ENCODE measurements at places on chromosomes 5 and 9.

DNA sequence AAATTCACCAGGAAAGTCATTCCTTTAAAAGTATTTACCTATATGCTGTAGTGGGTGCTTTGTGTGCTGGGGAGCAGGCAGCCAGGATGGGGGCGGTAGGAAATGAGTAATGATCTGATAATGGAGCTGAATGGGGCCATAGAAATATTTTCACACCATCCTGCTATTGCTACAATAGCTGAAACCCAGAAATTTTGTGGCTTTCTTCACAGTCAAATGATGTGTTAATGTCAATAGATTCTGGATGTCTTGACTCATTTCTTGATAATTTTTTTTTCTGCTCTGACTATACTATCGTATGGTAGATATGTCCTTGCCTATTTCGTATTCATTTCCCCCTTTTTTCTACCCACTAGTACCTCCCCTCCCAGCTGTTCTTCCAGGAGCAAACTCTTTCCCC is 59.5 kb downstream of the RORB start:
- no peak for DNase-seq

DNA sequence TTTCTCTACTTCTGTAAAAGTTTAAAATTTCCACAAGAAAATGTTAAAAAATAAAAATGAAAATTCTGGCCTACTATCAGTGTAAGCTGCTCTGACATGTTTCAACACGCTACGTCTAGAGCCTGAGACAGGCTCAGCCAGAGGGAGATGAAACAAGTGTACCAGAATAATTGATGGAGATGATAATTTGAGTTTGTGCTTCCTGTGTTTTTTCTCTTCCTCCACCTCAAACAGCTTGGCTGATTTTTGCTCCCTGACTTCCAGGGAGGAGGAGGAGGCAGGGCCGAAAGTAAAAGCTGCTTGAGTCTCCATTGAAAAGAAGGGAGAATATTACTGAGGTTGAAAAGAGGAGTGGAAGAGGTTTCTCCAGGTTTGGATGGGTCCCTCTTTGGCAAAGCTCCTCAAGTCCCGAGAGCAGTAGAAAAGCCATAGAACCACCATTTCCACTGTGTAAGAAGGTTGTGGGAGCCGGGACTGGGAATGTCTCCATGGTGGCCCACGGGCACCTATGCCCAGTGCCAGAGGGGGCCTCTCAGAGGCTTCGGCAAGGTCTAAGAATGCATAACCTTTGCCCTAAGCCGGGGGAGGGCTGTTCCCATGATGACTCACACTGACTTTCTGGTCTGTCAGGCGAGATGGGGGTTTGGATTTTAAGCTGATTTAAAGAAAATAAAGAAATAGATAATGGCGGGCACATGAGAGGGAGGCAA is 95.1 kb downstream of the HRH2 start:
- no peak for DNase-seq

DNA sequence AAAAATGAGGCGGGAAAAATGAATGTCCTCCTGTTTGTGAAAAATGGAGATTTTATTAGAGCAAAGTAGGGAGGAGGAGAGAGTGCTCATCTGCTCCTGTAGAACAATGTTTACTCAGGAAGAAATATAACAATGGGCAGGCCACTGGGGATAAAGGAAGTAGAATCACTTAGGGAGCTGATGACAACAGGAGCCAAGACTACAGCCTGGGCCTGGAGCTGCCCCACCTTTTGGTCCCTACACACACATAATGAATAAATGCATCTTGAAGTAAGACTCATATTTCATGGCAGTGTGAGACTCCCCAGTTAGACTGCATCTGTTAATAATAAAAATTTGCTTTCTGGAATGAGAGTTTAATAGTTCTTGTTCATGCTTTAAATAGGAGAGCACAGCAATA is 1939.8 kb downstream of the EFNA5 start:
- no peak for DNase-seq

DNA sequence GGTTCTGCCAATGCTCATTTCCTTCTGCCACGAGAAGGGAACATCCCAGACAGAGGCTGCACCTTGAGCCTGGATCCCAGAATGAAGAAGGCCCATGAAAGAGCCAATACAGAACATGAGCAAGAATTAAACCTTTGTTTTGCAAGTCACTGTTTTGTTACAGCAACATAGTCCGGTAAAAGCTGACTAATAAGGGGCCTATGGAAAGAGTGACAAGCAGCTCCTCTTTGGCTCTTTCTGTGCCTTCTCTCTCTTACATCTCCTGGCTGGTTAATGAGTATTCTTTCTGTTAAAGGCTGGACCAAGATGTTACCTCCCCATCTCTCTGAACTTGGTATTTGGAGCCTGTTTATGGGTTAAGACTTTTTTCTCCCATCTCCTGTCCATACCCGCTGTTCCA is 10.8 kb downstream of the GFRA3 start:
- no peak for DNase-seq

DNA sequence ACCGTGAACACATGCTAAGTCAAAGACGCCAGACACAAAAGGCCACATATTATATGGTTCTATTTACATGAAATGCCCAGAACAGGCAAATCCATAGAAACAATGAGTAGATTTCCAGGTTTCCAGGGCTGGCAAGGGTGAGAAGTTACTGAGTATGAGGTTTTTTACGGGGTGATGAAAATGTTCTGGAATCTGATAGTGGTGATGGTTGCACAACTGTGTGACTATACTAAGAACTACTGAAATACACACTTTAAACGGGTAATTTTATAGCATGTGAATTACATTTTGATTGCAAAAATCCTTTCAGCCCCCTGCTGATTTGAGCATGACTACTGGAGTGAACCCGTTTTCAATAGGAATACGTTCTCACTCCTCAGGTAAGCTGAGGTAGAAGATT is 46.7 kb upstream of the TBC1D9B start:
- no peak for DNase-seq

- no peak for DNase-seq
These were observed 26.9 kb upstream of the EEIG1 start for GRCh38 chr9:128007566-128008138.

- DNase-seq, result no peak
These were observed 23.8 kb downstream of the CPLX2 start for GRCh38 chr5:175895215-175895614.

DNA sequence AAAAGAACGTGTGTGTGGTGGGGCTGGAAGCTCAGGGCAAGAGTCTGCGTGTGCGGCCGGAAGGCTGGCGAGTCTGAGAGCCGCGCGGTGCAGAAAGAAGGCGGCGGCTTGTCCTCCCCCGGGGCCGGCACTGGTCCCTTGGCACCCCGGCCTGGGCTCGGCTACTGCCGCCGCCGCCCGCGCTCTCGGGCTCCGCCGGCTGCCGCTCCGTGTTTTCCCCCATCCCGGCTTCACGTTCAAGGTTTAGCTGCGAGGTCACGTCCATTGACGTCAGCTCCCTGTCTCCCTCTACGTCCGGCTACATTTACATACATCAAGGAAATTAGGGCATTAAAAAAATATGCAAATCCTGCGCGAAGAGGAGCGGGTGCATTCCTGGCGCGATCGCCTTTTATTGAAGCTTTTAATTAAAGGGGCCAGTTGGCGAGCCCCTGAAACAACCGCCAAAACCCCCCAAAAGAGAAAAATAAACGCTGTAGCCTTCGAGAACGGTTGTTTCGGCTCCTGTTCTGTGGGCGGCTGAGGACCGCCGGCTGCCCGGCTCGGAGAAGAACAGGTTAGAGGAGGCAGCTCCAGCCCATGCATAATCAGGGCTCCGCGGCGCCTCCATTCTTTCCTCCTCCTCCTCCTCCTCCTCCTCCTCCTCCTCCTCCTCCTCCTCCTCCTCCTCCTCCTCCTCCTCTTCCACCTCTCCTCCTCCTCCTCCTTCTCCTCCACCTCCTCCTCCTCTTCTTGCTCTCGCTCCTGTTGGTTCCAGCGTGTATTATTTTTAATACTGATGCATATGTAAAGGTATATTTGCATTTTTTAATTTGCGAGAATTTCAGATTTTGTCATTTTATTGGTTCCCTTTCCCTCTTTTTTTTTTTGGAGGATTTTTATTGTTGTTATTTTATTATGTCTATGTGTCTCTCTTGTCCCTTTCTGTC is 207.0 kb downstream of the MEF2C start:
- DNase-seq, result no peak

DNA sequence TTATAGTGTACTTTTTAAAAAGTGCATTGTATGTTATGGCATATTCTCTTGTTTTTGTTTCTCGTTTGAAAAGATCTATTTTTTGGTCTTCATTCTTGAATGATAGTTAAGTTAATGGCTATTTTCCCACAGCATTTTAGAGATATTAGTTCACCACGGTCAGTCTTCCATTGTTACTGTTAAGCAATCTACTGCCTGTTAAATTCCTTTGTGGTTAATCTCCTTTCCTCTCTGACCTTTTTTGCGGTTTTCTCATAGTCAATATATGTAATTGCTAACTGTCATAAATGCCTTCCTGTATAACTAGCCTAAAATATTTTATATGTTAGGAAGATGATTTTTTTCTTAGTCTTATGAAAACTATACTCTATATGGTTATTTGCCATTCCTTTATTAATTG is 250.8 kb upstream of the FBXL7 start:
- peak; percentile 10 for DNase-seq

DNA sequence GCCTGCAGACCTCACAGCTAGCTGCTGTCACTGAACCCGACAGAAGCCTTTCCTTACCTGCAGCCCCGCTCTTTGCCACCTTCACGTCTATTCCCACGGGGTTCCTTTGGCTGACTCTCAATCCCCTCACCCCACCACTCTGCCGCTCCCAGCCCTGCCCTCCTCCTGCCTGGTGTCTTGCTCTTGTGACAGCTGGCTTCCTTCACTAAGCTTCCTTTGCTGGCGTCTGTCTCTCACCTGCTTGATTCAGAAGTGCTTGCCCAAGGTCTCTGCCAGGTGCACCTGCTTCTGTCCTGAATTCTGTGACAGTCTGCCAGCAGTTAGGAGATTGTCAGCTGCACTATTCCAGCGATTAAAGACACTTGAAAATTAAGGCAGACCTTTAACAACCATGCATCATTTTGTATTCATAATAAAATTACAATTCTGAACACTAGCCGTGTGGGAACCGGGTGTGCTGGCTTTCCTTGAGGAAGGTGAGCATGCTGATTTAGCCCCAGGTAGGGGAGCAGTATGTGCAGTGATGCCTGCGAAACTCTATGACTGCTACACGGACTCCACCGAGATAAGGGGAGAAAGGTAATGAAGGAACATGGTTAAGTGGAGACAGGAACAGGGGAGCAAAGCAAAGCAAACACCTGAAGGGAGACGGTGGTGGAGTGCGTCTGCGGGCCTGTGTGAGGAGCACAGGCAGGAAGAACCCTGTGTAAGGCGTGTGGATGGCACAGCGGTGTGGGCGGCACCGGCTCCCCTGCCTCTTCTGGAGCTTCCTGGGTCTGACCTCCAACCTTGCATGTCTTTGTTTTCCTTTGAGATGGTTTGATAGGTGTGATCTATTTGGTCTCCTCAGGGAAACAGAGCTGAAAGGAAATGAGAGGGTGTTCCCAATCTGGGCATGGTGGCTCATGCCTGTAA is 80.1 kb upstream of the CACNA1B start:
- no peak for DNase-seq

DNA sequence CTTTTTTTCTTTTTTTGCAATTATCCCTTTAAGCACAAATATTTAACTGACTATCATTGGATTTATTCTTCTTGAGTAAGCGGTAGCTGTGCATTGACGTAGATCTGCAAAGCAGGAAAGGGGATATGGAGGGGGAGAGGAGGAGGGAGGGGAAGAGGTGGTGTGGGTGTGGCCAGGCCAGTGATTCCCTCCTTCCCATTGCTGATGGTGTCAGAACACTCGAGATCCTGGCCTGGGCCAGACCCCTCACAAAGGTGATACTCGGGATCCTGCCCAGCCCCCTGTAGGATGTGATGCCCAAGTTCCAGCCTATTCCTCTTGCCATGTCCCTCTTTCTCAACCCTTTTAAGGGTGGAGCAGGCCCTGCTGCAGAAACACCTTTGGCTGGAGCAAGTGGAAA is 9.9 kb downstream of the SLC36A3 start:
- DNase-seq, result no peak

- DNase-seq, result no peak
These were observed 14.9 kb upstream of the TMEM252 start for GRCh38 chr9:68555437-68556150.

- DNase-seq, result no peak
These were observed 4.2 kb upstream of the GDNF start for GRCh38 chr5:37844009-37844408.

GRCh38 chr9:127293328-127293727 is 28.8 kb downstream of the GARNL3 start:
- no peak for DNase-seq

GRCh38 chr9:111186021-111186530 is 143.9 kb downstream of the OR2K2 start:
- no peak for DNase-seq

GRCh38 chr5:158802941-158803341 is 296.8 kb downstream of the EBF1 start:
- DNase-seq, result no peak

GRCh38 chr9:7368410-7369292 is 430.9 kb downstream of the DMAC1 start:
- no peak for DNase-seq

DNA sequence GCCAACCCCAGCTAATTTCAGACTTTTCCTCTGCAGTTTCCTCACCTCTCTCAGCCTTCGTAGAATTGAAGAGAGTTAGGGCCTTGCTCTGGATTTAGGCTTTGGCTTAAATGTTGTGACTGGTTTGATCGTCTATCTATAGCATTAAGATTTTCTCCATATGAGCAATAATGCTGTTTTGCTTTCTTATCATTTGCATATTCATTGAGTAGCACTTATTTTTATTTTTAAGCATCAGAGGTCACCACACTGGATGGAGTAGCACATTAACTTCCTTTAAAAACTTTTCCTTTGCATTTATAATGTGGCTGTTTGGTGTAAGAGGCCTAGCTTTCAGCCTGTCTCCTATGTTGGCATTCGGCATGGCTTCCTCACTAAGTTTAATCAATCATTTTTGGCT is 12.6 kb upstream of the PCBD2 start:
- no peak for DNase-seq

DNA sequence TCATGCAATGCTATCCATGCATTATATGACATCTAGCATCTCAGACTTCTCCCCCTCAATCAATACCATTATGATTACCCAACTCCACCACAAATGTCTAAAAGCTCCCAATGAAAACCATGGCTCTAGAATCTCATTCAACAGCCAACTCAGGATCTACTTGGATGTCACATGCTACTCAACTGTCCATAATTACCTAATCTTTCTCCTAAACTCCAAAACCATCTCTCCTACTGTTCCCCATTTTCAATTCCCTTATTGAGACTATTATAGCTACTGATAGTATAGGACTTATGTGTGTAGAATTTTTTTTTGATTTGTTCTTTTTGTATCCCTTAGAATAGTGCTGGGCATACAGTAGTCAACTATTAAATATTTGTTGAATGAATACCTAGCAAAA is 8.2 kb upstream of the STRBP start:
- no peak for DNase-seq

GRCh38 chr5:32522429-32523143 is 62.8 kb upstream of the SUB1 start:
- no peak for DNase-seq

- no peak for DNase-seq
These were observed 455.1 kb upstream of the ZNF608 start for GRCh38 chr5:125201446-125202052.

- no peak for DNase-seq
These were observed 202.2 kb downstream of the CHSY3 start for GRCh38 chr5:130106480-130106879.

Measured in Panc1 (cell line).